Left cardiac atrium (tissue), 4 donors: ENCODE measurements at places on chromosomes 13 and 19. TPM values are rescaled to one million over a fixed set of nuclear protein-coding genes. Genes with fewer than 3 reads are reported as not detected.

GRCh38 chr13:99658261-99658991 is 157.2 kb downstream of the TM9SF2 start:
- DNase-seq: peak; percentile 62

DNA sequence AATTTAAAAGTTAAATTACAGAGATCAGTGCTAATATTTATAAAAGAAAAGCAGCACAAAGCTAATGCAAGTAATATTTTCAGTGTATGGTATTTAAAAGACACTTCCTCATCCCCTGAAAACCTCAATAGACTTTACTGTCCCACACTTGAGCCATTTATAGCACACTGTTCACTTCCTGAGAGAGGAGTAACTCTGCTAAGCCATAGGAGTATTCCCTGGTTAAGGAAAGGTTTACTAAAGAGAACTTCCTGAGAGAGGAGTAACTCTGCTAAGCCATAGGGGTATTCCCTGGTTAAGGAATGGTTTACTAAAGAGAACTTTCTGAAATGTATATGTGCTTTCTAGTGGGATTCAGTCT is 159.4 kb downstream of the NHLRC3 start:
- DNase-seq: no peak

GRCh38 chr13:35472323-35472881 is 4.1 kb downstream of the MAB21L1 start:
- no peak for DNase-seq

DNA sequence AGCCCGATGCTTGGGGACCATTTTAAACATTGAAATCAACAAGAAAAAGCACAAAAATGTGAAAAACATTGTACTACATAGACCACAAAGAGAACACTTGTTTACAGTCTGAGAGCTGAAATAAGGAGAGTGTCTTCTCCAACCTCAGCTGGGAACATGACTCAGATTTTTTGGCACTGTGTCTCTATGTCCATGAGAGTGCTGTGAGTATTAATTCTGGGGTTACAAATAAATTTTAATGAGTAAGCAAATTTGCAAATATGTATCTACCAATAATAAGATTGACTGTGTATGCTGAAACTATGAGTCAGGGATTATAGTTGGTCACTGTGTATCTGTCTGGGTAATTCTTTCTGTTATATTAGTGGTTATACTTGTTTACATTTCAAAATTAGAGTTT is 174.0 kb downstream of the DCT start:
- no peak for DNase-seq

GRCh38 chr13:27549406-27549981 is 70.8 kb downstream of the LNX2 start:
- DNase-seq: no peak

The KIR3DL1 gene
- total RNA-seq: not detected

The ANKRD24 gene
- 1.2 TPM for total RNA-seq

DNA sequence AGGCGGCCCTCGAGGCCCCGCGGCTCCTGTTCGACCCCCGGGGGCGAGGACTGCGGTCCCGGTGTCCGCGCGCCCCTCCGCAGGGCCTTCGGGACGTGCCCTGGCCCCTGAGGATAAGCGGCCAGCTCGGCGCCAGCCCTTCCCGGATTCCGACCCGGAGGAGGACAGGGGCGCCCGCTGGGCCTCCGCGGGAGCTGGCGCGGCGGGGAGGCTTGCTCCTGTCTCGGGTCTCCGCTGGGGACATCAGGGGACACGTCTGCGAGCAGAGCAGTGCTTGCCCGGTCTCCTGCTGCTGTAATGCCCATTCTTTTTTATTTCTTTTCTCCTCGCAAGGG is 829 bp downstream of the B3GLCT start:
- DNase-seq: peak; percentile 63

DNA sequence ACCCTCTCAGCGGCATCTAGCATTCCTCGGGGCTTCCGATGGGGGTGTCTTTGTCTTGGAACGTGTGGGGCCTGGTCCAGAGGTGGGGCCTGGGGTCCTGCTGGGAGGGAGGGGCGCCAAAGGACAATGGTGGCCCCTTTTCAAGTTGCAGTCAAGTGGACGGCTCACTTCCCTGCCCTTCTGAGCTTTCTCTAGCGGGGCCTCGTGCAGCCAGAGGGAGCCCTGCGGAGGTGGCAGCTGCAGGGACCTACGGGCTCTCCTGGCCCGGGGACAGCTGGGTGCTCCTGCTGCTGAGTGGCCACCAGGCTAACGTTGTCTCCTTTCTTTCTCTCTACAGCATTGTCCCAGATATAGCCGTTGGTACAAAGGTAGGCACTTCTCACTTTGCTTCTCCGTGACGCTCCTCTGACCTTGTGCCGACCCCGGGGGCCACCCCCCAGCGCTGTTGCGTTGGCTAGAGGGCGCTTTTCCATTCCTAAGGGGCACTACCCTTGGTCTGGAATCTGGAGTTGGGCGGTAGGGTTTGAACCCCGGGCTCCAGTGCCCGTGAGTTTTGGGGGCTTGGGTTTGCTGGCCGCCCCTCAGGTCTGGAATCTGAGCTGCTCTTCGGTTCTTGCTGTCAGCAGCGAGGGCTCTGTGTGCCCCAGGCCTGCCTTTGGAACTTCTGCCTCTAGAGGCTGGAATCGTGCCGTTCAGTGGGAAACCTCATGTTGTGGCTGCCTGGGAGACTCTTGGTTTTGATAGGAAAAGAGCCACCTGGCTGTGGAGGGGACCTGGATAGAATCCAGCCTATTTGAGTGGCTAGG is 2.0 kb downstream of the PTBP1 start:
- DNase-seq: peak; percentile 47

- DNase-seq: no peak
These were observed 39.8 kb upstream of the MCF2L start for GRCh38 chr13:112928972-112929782.

- no peak for DNase-seq
These were observed 59.5 kb upstream of the CYSLTR2 start for GRCh38 chr13:48594096-48594815.

DNA sequence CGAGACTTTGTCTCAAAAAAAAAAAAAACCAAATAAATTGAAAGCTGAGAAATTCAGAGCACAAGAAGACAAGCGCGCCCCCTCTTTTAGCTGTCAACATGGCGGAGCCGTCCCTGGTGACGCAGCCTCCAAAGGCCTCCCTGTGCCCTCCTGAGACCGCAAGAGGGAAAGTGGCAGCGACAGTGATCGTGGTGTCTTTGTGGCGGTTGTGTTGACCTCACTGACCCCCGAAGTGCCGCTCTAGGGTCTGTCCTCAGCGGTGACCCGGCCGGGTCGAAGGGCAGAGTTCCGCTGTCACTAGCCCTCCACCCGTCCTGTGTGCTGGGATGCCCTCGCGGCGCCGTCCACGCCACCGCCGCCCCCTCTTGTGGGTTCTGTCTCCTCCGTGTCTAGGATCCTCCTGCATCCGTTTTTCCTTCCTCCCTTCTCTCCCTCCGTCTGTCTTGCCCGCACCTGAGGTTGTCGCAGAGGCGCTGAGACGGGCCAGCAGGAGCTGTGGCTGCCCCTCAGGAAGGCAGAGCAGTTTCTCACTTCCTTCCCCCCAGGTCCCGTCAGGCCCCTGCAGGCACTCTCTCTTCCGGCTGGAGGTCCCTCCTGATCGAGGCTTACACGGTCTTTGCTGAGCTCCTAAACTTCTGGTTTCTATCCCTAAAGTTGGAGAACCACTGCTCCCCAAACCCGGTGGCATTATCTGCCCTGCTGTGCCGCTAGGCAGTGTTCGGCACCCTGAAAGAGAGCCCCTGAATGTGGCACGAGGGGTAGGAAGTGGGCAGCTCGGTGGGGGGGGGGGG is 7.2 kb downstream of the UHRF1 start:
- no peak for DNase-seq

- DNase-seq: no peak
These were observed at the start of gene DMKN for GRCh38 chr19:35513628-35514281. Gene DMKN, minus strand, starts transcription at chr19:35513649. Its CDS starts 174 bp downstream, at chr19:35513475.

- DNase-seq: no peak
These were observed 202.7 kb downstream of the SHISA2 start for GRCh38 chr13:25848812-25849745.

The FFAR3 gene
- total RNA-seq: 0.18 TPM

GRCh38 chr19:31543456-31543855 is 194.2 kb upstream of the TSHZ3 start:
- no peak for DNase-seq

GRCh38 chr13:49063011-49063410 is 87.3 kb downstream of the FNDC3A start:
- no peak for DNase-seq

The ZNF296 gene
- 0.44 TPM for total RNA-seq

DNA sequence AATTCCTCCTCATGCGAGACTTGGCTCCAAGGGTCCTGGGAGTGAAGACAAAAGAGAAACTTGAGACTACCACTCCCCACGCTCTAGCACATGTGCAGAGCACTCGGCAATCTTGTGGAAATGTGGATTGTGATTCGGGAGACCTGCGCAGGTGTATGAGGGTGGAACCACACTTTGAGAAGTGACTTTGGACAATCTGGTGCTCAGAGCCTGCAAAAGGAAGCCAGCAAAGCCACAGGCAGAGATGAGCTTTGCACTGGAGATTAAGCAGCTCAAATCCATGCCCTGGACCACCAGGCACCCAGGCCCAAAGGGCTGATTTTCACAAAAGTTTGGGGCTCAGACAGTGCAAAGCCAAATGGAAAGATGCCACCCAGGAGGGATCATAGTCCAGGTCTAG is 162.5 kb upstream of the TSHZ3 start:
- DNase-seq: no peak

DNA sequence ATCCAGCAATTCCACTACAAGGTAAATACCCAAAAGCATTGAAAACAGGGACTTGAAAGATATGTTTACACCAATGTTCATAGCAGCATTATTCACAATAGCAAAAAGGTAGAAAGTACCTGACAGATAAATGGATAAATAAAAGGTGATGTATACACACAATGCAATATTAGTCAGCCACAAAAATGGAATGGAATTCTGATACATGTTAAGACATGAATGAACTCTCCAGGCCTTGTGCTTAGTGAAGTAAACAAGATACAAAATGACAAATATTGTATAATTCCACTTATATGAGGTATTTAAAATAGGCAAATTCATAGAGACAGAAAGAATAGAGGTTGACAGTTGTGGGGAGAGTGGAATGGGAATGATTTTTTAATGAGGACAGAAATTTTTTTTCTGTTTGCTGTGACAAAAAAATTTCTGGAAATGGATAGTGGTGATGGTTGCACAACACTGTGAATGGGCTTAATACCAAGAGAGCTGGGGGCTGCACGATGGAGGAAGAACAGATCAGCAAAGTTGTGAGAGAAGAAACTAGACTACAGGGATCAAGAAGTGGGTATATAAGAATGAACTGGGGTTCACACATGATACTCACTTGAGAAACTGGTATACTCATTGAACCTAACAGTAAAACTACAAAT is 137.2 kb downstream of the MZT1 start:
- no peak for DNase-seq

The PDX1 gene
- not detected for total RNA-seq

GRCh38 chr13:79011179-79011578 is 352.2 kb upstream of the OBI1 start:
- no peak for DNase-seq

GRCh38 chr19:990119-990571 is 6.0 kb downstream of the WDR18 start:
- peak; percentile 13 for DNase-seq

GRCh38 chr19:55206664-55207500 is 2.4 kb downstream of the PTPRH start:
- peak; percentile 91 for DNase-seq

DNA sequence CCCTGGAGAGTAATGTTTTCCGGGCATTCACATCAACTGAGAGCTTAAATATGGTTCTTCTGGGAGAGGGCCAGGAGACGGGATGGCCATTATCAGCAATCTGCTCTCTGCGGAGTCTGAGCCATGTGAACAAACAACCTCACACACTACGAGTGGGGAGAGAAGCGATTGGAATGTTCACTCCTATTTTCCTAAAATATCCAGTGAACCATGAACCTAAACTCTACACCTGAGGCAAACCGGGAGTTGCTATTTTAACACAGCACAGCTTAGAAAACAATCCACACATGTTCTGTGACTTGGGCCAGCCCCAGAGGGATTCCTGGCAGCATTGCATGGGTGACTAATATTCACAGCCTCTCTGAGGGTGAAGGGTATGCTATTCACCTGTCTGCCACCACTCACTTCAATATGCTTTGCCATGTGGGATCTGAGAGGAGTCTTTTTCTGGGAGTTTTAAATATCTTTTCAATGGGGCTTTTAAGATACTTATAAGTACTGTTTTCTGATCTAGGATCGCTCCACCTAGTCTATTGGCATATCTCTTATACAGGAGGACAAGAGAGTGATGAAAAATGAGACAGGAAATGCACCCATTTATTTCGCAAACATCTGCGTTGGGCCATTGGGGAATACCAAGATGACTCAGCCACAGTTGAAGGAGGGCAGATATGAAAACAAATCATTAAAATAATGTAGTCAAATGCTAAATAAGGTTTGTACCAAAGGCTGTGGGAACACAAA is 72.6 kb upstream of the SERP2 start:
- DNase-seq: peak; percentile 47

GRCh38 chr13:39641645-39642044 is 13.8 kb upstream of the COG6 start:
- no peak for DNase-seq

The CRB3 gene
- total RNA-seq: not detected

DNA sequence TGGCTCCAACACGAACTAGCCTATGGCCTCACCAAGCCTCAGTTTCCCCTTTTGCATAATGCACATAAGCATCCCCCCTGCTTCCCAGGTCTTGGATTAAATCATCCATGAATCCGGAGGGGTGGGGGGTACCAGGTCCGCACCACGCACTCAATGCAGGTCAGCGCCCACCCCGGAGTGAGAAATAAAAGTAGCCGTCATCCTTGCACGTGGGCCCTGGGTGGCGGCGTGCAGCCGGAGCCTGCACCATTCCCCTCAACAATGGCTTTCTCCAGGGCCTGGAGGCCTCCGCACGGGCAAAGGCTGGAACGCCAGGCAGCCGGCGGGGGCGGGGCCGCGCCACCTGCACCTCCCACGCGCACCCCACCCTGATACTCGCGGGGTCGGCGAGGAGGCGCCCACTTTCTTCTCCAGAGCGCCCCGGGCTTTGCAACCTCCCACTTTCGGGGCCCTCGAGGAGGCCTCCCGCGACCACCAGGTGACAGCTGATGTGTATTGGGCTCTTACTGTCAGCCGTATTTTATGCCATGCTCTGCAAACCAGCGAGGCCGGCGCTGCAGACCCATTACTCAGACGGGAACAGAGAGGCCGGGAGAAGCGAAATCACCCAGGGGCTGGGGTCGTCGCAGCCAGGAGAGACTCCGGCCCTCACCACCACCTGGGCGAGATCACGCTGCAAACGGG is 767 bp upstream of the GADD45B start:
- DNase-seq: peak; percentile 70

The LRRC4B gene
- 2.9 TPM for total RNA-seq

DNA sequence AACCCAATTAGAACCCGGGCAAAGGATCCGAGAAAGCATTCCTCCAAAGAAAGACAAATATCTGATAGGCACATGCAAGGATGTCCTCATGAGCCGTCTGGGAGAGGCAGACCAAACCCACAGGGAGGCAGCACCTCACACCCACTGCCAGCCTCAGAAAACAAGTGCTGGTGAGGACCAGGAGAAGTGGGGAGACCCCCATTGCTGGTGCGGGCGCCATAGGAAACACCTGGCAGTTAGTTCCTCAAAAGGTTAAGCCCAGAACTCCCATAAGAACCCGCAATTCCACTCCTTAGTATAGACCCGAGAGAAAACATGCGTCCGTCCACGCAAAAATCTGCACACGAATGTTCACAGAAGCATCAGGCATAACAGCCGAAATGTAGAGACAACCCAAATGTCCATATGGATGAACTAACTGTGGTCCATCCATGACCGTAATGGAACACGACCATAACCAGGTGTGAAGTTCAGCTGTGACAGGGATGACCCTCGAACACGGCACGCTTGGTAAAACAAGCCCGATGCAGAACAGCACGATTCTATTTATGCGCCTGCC is 7.9 kb downstream of the ZNF787 start:
- DNase-seq: no peak
